ENCODE measurements at places on chromosomes 7 and 10.

- DNase-seq, result no peak
These were observed 361.5 kb downstream of the FRMD4A start for GRCh38 chr10:13969118-13969791.

GRCh38 chr7:100705753-100706671, at the start of gene POP7:
Gene POP7 (plus strand): TSS chr7:100706121. CDS start chr7:100706831, 710 bp downstream.
- DNase-seq, result peak; percentile 96

DNA sequence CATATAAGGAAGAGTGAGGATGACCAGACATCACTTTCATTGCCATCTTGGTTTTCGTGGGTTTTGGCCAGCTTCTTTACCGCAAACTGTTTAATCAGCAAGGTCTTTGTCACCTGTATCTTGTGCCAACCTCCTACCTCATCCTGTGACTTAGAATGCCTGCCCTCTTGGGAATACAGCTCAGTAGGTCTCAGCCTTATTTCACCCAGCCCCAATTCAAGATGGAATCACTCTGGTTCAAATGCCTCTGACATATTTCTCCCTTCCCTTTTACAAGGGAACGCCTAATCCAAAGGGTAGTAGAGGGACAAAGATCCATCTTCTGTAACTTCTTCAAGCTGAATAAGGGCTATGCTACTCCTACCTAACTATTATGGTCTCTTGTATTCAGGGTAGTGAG, 4.7 kb upstream of the ERCC6 start:
- DNase-seq, result no peak

- DNase-seq, result no peak
These were observed 3.6 kb downstream of the HOXA13 start for GRCh38 chr7:27196287-27196767.

DNA sequence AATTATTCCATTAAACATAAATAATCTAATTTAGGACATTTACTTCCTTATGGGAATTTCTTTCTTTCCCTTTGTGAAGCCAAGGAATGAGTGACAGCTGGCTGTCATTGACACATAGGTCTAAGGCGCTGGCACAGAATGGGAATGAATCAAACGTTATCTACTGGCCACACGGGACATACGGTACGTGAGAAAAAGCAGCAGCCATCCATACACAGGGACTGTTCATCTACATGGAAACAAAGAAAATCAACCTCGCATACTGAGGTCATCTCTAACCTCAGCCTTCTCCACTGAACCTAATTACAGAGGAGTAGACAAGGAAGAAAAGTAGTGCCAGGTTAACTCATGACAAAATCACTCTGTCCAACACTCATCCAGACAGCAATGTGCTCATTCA, 126.3 kb upstream of the PTN start:
- no peak for DNase-seq

- DNase-seq, result peak; percentile 56
These were observed 51.4 kb downstream of the PCGF5 start for GRCh38 chr10:91271886-91272285.

- no peak for DNase-seq
These were observed 61.7 kb downstream of the C10orf105 start for GRCh38 chr10:71657604-71658466.

DNA sequence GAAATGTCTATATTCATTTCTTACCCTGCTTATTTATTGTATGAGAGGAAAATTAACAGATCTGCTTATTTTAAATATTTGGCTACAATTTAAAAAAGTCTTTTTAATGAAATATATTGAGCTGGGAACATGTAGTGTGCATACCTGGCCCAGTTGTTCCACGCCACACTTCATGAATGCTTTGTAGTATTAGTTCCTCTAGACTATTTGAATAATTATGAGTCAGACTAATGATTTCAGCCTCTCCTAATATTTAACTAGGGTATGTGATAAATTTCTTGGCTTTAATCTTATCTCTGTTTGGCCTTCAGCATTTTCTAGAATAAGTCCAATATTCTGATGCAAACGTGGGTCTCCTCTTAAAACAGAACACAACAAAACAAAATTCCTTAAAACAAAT, 226.6 kb downstream of the CREB5 start:
- DNase-seq, result no peak

DNA sequence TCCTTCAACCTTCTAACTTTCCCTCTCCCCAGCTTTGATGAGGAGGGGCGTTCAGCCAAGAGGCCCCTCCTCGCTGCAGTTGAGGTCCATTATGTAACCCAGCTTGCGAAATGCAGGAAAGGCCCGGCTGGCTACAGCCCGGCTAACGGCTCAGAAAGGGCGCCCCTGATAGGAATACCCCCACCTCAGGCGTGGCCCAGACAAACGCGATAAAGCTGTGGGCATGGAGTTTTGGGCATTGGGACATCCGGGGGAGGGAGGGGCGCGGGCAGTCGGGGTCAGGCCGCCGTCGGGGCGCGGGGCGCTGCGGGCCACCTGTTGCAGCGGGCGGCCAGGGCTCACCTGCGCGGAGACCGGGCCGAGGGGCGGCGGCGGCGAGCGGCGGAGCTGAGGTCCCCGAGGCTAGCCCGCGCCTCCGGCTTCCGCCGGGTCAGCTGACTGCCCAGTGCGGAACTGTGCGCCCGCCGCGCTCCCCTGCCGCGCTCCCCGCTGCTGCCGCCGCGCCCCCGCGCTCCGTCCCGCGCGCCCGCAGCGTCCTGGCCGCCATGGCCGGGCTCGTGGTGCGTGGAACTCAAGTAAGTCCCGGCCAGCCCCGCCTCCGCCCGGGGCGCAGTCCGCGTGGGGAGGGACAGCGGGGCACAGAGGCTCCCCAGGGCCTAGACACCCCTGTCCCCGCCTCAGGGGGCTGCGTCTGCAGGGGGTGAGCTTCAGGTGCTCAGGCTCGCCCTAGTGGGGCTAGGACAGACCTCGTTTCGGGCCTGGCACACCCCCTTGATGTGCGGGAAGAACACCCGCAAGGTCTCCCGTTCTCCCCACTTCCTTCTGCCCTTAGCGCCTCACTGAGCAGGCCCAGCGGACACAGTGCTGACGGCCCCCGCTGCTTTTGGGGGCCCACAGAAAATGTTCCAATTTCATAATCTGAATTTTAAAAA, at the start of gene LRMDA:
TSS of gene LRMDA (plus strand) at position 445 of the 932 bp plus-strand sequence.
- no peak for DNase-seq

- DNase-seq, result no peak
These were observed 176.7 kb downstream of the EMX2 start for GRCh38 chr10:117718986-117719920.

GRCh38 chr7:52120912-52121311, 804.3 kb upstream of the COBL start:
- DNase-seq, result no peak

- peak; percentile 20 for DNase-seq
These were observed 41.8 kb downstream of the CNNM1 start for GRCh38 chr10:99370993-99371392.

- no peak for DNase-seq
These were observed 58.8 kb downstream of the CYCS start for GRCh38 chr7:25066253-25066652.

DNA sequence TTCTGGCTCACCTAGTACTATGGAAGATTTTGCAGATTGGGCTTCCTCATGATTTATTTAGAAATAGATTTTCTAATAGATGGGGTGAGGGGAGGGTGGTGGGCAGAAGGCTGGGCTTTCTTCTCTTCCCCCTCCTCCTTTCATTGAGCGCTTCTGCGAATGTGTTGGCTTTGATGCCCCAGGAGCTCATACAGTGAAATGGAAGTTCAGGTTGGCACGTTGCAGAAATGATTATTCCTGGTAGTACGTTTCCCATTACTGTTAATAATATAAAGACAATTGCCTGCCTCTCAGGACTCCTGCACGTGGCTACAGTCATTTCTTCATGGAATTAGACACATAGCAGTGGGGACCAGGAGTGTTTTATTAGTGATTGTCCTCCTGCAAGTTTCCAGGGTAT, 39.8 kb downstream of the TCF7L2 start:
- no peak for DNase-seq

DNA sequence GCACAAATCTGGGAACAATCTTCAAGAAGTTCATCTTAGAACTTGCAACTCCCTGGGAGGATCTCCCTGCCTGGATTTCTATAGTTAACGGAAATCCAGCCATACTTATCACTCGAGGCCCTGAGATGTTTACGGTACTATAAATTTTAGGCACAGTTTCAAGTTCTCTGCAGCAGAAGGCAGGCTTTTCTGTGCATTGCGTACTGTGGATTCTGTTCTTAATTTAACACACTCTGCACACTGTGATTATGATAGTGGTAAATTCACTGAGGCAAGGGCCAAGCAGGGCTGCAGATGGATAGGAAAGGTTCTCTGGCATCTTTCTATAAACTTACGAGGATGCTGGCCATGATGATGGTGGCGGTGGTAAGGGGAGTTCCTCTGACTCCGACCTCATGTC, 10.6 kb downstream of the INHBA start:
- DNase-seq, result no peak

DNA sequence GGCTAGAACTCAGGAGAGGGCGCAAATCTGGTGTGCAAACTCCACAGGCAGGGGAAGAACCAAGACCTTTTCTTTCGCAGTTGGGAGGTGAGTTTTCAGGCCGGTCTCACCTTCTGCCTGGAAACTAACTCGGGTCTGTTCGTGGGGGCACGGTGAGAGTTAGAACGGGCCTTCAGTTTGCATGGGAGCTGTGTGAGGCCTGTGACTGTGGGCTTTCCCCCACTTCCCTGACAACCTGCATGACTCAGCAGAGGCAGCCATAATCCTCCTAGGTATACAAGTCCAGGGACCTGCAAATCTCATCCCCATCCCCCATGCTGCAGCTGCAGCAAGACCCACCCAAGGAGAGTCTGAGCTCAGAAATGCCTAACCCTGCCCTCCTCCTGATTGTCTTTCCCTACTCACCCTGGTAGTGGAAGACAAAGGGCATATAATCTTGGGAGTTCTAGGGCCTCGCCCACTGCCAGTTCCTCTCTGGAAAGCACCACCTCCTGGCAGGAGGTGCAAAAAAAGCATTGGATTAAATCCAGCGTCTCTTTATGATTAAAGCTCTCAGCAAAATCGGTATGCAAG, 194.9 kb upstream of the ETV1 start:
- DNase-seq, result no peak

- no peak for DNase-seq
These were observed 46.1 kb upstream of the MTPN start for GRCh38 chr7:136023134-136023869.

GRCh38 chr10:107546284-107546683, 381.8 kb upstream of the SORCS1 start:
- DNase-seq, result no peak

GRCh38 chr7:2722591-2722990, 34.6 kb downstream of the AMZ1 start:
- DNase-seq, result no peak

GRCh38 chr7:4048336-4048735, 633.8 kb upstream of the FOXK1 start:
- no peak for DNase-seq

Measured in AG09319 (cell line).